ENCODE measurements at places on chromosomes 16 and 17. TPM values are rescaled to one million over a fixed set of nuclear protein-coding genes. Genes with fewer than 3 reads are reported as not detected.

DNA sequence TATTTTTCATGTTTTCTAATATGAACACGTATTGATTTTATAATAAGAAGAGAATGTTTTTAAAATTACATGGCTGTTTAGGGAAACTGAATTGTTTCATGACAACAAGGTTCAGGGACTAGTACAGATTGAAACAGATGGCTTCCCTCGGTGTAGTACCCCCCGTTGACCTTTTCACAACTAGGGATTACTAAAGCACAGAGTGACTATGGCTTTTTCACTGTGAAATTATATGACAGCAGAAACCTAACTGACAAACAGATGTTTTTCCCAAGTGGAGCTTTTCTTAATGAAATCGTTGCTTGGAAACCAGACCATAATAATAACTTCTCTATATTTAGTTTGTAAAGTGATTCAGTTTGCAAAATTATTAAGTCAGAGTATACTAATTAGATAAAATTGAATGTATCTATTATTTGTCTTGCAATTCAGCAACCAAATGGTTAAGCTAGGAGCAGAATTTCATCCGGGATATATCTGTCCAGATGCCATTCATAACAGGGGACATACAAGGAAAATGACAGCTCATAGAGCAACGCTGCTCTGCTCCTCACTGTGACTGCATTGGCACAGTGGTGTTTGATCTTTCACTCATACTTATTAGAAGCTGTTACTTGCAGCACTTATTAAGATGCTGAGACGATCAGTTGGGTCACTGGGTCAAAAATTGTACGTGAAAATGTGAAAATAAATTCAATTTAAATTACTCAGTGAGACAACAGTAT is 111.7 kb downstream of the TANGO6 start:
- H3K27me3 ChIP-seq: no peaks in the 10 kb centered on the region
- H3K4me1 ChIP-seq: no peaks in the 10 kb centered on the region
- DNase-seq: no peak
- H3K4me3 ChIP-seq: no peak overlapping the region
- H3K36me3 ChIP-seq: peaks cover 2% of the 10 kb centered on the region

DNA sequence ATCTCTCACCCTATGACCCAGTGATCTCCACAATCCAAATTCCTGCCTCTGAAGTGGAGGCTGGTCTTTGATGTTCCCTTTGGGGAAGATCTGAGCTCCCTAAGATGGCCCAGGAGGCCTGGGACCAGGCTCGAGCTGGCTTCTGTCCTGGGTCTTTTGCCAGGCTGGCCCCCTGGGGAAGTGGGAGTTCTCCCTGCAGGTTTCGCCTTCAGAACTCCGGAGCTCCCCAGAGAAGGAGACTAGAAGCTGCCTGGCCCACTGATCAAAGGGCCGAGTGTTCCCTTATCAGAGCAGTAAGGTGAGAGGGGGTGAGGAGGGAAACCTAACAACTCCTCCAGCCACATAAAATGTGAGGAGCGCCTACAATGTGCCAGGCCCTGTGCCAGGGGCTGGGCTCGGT is 147.1 kb downstream of the IRF8 start:
- peaks cover 21% of the 10 kb centered on the region for H3K4me1 ChIP-seq
- DNase-seq: no peak
- H3K27me3 ChIP-seq: peaks cover 8% of the 10 kb centered on the region
- no peaks in the 10 kb centered on the region for H3K36me3 ChIP-seq

The KRTAP16-1 gene
- not detected for total RNA-seq

- no peaks in the 10 kb centered on the region for H3K36me3 ChIP-seq
- no peak overlapping the region for H3K4me3 ChIP-seq
- DNase-seq: no peak
- H3K4me1 ChIP-seq: no peaks in the 10 kb centered on the region
Measured at GRCh38 chr16:5928476-5929065, 831.0 kb upstream of the EEF2KMT start.

The NSRP1 gene
- total RNA-seq: 21.4 TPM

GRCh38 chr16:64468515-64469090 is 653.3 kb downstream of the CDH11 start:
- H3K4me1 ChIP-seq: no peaks in the 10 kb centered on the region
- no peak overlapping the region for H3K27ac ChIP-seq
- DNase-seq: no peak
- no peaks in the 10 kb centered on the region for H3K36me3 ChIP-seq
- no peaks in the 10 kb centered on the region for H3K27me3 ChIP-seq

DNA sequence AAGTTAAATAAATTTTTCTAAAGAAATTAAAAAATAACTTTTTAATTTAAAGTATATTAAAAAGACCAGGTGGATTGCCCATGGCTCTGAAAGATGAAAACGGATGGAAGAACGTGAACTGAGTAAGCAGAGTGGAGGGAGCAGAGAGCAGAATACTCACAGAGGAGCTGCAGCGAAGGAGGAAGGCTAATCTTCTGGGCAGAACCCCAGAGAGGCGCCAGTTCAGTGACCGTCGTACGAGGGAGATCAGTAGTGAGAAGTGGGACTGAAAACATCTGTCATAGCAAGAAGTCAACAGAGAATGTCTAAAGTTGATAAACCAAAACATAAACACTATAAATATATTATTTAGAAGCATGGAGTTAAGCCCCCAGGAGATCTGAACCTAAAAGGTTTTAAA is 34.9 kb downstream of the UBE2G1 start:
- H3K4me3 ChIP-seq: no peak overlapping the region
- H3K4me1 ChIP-seq: peaks cover 60% of the 10 kb centered on the region
- H3K36me3 ChIP-seq: peaks cover 19% of the 10 kb centered on the region
- H3K27ac ChIP-seq: no peak overlapping the region
- no peaks in the 10 kb centered on the region for H3K27me3 ChIP-seq
- DNase-seq: no peak

All from activated naive CD4-positive, alpha-beta T cell treated with anti-CD3 and anti-CD28 coated beads for 36 hours (primary cell).